ENCODE measurements at places on chromosomes 16 and 17.

GRCh38 chr16:78659216-78659615, 559.8 kb downstream of the WWOX start:
- no peaks in the 10 kb centered on the region for H3K36me3 ChIP-seq
- DNase-seq = peak; percentile 26
- no peak overlapping the region for H3K27ac ChIP-seq
- H3K4me1 ChIP-seq = no peaks in the 10 kb centered on the region
- H3K4me3 ChIP-seq = no peak overlapping the region

DNA sequence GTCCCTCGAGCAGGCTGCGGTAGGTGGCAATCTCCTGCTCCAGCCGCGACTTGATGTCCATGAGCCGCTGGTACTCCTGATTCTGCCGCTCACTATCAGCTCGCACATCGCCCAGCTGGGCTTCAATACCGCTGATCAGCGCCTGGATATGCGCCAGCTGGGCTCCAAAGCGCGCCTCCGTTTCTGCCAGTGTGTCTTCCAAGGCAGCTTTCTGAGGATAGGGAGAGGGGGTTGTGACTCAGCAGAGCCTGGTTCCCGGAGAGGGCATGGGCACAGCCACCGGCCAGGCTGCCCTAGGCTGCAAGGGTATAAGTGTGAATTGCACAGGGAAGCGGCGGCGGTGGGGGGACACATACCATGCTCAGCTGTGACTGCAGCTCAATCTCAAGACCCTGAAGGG, 4.3 kb downstream of the KRT19 start:
- DNase-seq = no peak
- peaks cover 14% of the 10 kb centered on the region for H3K27me3 ChIP-seq
- no peak overlapping the region for H3K27ac ChIP-seq
- no peak overlapping the region for H3K4me3 ChIP-seq
- no peaks in the 10 kb centered on the region for H3K36me3 ChIP-seq

DNA sequence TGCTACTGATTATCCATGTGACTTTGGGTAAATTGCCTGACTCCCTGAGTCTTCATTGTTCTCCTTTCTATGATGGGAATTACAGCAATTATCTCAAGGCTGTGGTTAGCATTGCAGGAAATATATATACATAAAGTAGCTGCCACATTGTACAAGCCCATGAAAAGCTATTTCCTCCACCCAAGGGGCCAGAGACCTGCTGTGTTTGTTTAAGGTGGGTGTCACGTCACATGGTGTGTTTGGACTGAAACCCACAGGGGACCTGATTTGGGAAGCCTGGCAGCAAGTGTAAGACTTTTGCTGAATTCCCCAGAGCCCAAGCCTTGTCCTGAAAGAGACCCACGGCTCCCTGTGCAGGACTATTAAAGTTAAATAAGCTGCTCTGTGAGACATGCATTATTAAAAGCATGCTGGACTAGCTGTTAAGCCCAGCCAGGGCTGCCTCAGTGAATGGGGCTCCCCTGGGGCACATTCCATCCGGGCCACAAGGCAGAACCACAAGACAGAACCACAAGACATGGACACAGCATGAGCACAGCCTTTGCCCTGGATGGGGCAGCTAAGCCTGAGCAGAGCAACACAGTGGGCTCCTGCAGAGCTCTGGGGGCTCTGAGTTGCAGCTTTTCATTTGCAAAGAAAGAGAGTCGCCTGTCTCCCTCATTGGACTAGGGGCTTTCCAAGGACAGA, 148.9 kb downstream of the SPACA3 start:
- peaks cover 12% of the 10 kb centered on the region for H3K4me1 ChIP-seq
- no peaks in the 10 kb centered on the region for H3K36me3 ChIP-seq
- DNase-seq = peak; percentile 49
- H3K27ac ChIP-seq = no peak overlapping the region

DNA sequence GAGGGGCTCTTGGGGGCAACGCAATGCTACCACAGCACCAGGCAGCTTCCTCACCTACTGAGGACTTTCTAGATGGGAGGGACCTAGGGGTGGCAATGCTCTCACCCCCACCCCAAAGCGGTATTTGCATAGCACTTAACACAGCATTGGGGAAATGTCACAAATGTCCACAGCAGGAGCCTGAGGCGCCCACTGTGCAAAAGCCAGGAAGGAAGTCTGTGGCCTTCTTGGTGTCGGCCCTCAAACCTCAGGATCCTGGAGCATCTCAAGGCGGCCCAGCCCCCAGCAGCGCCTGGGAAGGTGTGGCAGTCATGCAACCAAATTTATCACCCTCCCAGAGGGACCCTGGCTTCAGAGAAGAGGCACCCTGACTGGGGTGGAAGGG, 45.3 kb downstream of the WNT3 start:
- H3K4me1 ChIP-seq = peaks cover 32% of the 10 kb centered on the region
- H3K36me3 ChIP-seq = no peaks in the 10 kb centered on the region
- peak; percentile 69 for DNase-seq
- no peak overlapping the region for H3K27ac ChIP-seq
- peaks cover 22% of the 10 kb centered on the region for H3K27me3 ChIP-seq

GRCh38 chr17:82180776-82181528, 31.7 kb downstream of the CCDC57 start:
- no peak for DNase-seq
- H3K4me3 ChIP-seq = no peak overlapping the region
- H3K4me1 ChIP-seq = no peaks in the 10 kb centered on the region
- no peaks in the 10 kb centered on the region for H3K27me3 ChIP-seq
- peaks cover 12% of the 10 kb centered on the region for H3K36me3 ChIP-seq

- H3K4me1 ChIP-seq = peaks cover 7% of the 10 kb centered on the region
- peaks cover 51% of the 10 kb centered on the region for H3K27me3 ChIP-seq
- no peak for DNase-seq
- H3K36me3 ChIP-seq = no peaks in the 10 kb centered on the region
- H3K4me3 ChIP-seq = no peak overlapping the region
Observed at GRCh38 chr16:86524029-86524428, 13.7 kb downstream of the FOXF1 start.

- no peak overlapping the region for H3K27ac ChIP-seq
- H3K4me1 ChIP-seq = no peaks in the 10 kb centered on the region
- H3K4me3 ChIP-seq = no peak overlapping the region
- DNase-seq = no peak
- peaks cover 10% of the 10 kb centered on the region for H3K36me3 ChIP-seq
- no peaks in the 10 kb centered on the region for H3K27me3 ChIP-seq
Observed at GRCh38 chr17:76434870-76435269, 18.1 kb downstream of the UBE2O start.

DNA sequence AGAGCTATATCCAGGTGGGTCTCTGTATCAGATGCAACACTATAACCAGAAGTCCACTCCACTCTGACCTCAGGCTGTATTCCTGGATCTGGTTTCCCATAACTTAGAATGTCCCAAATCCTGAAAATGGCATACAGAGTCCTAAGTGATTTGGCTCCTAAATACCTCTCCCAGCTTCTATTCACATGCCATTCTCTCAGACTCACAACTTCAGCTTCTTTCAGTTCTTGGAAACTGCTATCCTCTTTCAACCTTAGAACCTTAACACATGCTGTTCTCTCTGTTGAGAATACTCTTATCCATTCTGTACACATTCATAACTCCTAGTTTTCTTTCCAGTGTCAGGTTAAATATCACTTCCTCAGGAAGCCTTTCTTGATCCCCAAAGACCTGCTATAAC, 132.0 kb downstream of the BRIP1 start:
- H3K4me3 ChIP-seq = no peak overlapping the region
- H3K27me3 ChIP-seq = no peaks in the 10 kb centered on the region
- no peaks in the 10 kb centered on the region for H3K4me1 ChIP-seq
- H3K27ac ChIP-seq = no peak overlapping the region
- no peak for DNase-seq
- H3K36me3 ChIP-seq = peaks cover 9% of the 10 kb centered on the region

DNA sequence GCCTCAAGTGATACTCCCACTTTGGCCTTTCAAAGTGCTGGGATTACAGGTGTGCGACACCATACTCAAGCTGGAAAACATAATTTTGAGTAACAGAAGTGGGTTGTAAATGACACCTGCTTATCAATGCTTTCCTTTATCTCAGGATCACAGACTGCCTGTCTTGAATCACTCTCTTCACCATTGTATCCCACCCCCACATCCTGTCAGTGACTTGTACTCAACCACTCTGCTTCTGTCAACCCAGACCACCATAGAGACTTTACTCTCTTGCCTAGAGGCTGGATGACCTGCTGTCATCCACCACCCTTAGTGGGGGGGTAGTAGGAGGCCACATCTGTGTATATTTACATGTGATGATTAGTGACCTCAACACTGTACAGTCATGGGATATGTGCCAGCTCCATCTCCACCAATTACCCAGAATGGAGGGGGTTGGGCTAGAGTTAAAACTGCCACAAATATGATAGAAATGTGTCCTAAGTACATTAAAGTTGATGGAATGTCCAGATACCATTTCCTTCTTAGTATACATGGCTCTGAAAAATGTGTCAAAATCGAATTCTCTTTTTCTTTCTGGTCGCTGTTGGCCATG, 338.7 kb downstream of the GRIN2A start:
- no peaks in the 10 kb centered on the region for H3K36me3 ChIP-seq
- H3K27ac ChIP-seq = no peak overlapping the region
- DNase-seq = no peak
- H3K4me3 ChIP-seq = no peak overlapping the region
- H3K4me1 ChIP-seq = no peaks in the 10 kb centered on the region

- H3K4me3 ChIP-seq = no peak overlapping the region
- no peak overlapping the region for H3K27ac ChIP-seq
- no peak for DNase-seq
- no peaks in the 10 kb centered on the region for H3K4me1 ChIP-seq
- no peaks in the 10 kb centered on the region for H3K27me3 ChIP-seq
Observed at GRCh38 chr17:64131606-64132270, 1.8 kb upstream of the ERN1 start.

Data from common myeloid progenitor, CD34-positive (primary cell).